ENCODE measurements at places on chromosomes 16 and 17.

GRCh38 chr16:20901068-20901435 is 481 bp downstream of the LYRM1 start:
- no peak for DNase-seq

GRCh38 chr16:23950898-23951297 is 115.1 kb downstream of the PRKCB start:
- DNase-seq, result no peak

DNA sequence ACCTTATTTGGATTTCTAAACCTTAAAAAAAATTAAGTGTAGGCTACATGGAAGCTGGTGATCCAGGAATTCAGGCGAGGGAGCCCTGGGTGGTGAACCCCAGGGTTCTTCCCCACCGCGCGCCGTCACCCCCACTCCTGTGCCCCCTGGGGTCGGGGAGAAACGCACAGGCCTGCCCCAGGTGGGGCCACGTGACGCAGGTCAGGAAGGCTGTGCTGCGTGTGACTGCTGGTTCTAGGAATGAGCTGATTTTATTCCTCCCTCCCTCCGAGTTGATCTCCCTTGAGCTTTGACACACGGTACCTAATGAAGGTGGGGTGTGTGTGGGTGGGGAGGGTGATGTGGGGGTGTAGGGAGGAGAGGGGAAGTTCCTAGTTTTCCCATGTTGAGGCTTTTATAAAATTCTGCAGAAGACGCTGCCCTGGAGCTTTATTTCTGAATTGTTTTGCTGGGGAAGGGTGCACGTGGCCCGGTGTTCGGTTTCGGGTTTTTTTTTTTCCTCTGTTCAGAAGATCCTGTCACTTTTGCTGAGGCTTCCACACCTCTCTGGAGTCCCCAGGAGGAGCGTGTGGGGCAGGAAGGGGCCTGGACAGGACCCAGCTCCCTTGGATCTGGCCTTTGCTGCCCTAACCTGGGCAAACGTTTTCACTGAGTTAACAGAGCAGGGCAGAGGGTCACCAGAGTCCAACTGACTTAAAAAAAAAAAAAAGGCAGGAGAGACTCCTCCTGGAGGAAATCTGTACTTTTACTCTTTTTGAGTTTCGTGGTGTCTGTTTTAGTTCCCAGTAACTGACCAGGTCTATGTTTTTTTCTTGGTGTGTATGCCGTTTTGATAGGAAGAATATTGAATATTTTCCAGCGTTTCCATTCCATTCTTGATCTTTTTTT is 55.8 kb upstream of the GSE1 start:
- no peak for DNase-seq

DNA sequence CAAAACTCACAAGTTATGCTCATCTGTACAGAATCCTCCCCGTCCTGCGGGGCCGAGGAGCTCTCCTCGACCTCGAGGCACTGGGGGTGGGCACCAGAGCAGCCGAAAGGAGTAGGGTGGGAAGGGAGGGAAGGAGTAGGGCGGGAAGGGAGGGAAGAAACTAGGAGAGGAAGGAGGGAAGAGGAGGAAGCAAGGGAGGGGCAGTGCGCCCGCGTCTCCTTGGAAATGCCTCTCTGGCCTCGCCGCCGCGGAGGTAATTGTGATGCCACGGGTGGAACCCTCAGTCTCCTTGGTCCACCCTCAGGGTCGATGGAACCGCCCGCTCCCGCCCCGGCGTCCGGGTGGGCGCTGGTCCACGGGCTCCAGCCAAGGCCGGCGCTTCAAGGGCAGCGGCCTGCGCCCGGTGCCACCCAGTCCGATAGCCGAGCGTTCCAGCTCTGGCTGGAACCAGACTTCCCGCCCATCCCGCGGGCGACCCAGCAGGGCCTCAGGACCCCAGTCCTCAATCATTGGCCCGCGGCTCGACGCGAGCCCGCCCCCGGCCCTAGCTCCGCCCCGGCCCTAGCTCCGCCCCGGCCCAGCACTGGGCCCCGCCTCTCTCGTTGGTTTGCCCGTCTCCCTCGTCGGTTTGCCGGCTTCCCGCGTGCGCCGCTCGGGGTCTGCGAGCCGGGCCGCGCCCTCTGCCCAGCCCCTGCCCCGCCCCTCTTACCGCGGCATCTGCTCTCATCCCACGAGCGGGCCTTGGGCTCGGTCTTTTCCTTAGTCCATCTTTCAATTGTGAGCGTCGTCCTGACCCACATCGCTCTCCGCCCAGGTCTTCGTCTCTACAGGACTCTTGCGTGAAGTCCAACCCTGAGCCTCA is 596 bp downstream of the PROCA1 start:
- peak; percentile 89 for DNase-seq

GRCh38 chr17:19753661-19754463 is 5.8 kb upstream of the ALDH3A1 start:
- DNase-seq, result no peak

- DNase-seq, result no peak
Measured at GRCh38 chr16:73057291-73058210, 9.6 kb upstream of the ZFHX3 start.

DNA sequence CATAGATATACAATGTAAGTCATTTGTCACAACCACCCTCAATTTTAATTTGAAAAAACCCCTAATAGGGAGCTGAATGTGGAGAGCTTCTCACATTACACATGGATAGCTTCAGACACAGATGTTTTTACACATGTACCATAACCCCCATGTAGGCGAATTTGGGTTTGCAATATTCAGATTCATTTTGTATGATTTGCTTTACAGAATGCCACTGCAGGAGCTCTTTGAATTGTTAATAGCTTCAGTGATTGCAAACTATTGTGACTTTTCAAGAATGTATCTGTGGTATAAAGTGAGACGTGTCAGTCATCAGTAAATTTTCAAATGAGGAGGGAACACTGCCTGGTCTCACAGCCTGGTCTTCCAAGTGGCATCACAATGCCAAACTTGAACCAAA is 112.6 kb upstream of the CACNG5 start:
- DNase-seq, result no peak

DNA sequence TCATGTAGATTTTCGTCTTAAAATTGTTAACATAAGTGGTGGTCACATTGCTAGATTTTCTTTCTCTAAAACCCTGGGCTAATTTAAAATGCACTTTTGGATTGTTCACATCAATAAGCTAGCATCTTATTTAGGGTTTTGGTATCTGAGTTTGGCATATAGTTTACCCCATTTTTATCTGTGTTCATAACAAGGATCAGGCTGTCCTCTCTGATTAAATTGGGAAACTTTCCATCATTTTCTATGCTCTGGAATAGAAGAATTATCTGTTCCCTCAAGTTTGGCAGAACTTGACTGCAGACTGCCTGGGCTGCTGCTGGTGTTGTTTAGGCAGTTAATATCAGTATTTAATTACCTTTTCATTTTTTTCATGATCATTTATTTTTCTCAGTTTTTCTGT is 1.8 kb downstream of the SPECC1 start:
- no peak for DNase-seq

GRCh38 chr16:71722801-71723536 is 1.5 kb downstream of the PHLPP2 start:
- peak; percentile 52 for DNase-seq

DNA sequence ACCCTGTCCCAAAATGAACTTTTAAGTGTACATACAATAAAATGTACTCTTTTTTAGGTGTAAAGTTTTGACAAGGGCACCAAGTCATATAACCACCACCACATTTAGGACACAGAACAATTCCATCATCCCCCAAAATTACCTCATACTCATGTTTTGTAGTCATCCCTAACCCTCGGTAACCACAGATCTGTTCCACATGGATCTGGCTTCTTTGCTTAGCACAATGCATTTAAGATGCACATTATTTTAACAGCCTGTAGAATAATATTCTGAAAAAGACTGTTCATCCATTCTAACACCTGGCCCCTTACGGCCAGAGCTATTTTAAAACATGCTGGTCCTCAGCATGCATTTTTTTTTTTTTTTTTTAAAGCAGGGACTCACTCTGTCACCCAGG is 25.2 kb upstream of the CFAP20 start:
- DNase-seq, result peak; percentile 12

DNA sequence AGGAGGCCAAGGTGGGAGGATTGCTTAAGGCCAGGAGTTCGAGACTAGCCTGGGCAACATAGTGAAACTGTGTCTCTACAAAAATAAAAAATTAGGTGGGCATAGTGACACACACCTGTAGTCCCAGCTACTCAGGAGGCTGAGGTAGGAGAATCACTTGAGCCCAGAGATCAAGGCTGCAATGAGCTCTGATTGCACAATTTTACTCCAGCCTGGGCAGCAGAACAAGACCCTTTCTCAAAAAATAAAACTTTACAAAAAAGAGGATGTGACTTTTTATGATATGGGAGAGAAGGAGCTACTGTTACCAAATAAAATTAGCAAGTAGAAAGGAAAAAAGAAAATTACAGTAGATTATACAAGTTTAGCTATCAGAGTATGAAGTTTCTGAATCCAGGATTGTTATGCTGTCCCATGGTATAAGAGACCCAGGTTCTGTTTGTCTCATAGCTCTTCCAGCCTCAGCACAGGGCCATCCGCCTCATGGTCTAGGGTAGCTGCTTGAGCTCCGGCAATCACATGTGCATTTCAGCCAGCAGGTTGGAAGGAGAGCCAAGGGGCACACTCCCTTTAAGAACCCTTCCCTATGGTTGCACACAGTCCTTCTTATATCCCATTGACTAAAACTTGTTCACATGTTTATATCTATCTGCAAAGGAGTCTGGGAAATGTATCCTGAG is 13.5 kb downstream of the EEF2K start:
- no peak for DNase-seq

GRCh38 chr17:18331879-18332278 is 16.8 kb downstream of the SMCR8 start:
- no peak for DNase-seq

DNA sequence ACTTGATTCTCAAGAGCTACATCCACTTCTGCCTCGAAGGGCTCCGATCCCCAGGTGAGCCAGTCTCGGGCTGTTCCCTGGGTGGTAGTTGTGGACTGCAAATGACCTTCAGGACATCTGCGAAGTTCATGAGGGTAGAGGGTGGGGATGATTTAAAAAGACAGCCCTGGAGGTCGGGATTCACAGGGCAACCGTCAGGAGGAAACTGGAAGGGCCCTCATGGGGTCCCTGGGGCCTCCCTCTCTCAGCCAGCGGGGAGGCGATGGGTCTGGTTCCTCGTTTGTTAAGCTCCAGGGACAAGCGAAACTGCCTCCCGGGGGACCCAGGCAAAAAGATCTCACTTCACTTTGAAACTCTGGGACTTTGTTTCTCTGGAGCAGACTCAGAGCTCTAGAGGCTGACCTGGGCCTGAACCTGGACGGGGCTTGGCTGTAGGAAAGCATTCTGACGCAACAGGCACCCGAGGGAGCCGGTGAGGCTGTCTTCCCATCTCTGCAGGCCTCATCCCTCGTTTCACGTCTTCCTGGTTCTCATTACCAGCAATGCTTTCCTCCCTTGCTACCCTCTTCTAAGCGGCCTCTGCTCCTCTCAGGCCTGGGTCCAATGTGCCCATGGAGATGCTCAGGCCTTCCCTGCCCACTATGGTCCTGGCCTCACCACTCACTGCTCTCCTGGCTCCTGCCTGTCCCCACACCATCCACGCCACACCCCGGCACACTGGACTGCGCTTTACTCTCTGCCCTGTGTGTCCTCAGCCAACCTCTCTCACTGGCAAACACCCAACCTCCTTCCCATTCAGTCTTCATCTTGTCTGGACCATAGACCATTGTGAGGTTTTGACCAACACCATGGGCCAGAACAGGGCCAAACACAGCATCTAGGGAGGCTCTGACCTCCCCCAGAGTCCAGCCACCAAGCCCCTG is 214.2 kb upstream of the TNRC6C start:
- no peak for DNase-seq

All from fibroblast of upper back skin (primary cell).